ENCODE measurements at places on chromosomes 16 and 17.

GRCh38 chr16:12920739-12921138, 19.3 kb downstream of the SHISA9 start:
- DNase-seq: no peak

- no peak for DNase-seq
Observed at GRCh38 chr17:19000531-19001325, 3.8 kb downstream of the FAM83G start.

DNA sequence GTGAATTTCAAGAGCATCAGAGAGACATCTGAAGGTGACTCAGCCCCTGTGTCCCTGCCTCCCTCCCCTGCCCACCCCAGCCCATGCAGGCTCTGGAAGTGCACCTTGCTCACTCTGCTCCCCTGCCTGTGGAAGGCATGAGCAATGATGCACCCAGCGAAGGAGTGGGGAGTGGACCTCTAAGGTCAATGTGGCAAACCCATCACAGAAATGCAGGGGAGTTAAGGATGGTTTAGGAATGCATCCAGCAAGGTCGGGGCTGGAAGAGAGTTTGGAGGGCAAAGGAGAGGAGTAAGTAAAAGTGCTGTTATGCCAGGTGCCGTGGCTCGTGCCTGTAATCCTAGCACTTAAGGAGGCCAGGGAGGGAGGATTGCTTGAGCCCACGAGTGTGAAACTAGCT, 61.9 kb downstream of the CYB5B start:
- no peak for DNase-seq

DNA sequence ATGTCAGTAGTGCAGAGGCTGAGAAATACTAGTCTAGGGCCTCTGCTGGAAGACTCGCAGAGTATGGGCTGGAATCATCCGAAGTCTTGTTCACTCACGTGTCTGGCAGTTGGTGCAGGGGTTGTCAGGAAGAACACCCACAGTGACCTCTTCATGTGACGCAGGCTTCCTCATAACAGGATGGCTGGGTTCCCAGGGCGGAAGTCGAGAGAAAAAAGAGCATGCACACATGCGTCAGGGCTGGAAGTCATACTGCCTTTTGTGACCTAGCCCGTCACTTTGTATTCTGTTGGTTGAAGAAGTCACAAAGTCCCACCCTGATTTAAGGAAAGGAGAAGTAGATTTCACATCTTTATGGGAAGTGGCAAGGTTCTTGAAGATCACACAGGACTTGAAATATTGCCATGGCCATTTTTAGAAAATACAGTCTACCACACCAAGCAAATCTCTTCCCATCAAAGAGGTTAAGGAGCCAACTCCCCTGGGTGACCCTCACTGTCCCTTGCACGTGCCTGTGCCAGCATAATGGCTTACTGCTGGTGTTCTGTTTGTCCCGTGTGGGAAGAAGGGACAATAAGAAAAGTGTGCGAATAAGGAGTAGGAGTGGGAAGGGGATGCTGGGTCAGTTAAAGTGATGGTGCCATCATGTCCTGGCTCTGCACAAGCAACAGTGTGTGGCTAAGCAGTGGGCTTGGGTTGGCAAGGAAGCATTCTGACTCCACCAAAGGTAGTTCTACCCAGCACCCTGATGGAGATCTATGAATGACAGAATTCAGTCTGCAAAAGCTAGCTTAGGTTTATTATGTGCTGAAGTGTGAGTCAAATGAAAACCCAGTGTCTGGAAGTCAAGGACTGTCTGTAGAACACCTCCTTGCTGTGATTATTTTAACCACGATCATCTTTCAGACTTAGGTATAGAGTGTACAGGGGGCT, 28.1 kb downstream of the HEATR3 start:
- no peak for DNase-seq

GRCh38 chr16:85083051-85083639, 29.1 kb downstream of the CIBAR2 start:
- no peak for DNase-seq

DNA sequence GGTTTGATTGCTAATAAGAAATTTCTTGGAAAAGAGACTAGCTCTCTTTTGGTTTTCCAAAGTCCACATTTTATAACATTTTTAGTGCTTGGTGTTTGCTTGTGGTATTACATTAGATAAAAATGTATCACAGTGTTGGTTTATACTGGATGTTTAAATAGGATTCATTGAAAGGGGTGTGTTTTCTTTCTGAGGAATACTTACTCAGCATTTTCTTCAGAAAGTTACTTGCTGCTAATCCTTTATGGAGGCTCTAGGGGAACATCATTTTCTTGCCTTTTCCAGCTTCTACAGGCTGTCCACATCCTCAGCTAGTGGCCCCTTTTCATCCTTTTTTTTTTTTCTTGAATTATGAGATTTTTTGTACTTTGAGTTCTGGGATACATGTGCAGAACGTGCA, 834 bp upstream of the KRT39 start:
- DNase-seq: no peak

DNA sequence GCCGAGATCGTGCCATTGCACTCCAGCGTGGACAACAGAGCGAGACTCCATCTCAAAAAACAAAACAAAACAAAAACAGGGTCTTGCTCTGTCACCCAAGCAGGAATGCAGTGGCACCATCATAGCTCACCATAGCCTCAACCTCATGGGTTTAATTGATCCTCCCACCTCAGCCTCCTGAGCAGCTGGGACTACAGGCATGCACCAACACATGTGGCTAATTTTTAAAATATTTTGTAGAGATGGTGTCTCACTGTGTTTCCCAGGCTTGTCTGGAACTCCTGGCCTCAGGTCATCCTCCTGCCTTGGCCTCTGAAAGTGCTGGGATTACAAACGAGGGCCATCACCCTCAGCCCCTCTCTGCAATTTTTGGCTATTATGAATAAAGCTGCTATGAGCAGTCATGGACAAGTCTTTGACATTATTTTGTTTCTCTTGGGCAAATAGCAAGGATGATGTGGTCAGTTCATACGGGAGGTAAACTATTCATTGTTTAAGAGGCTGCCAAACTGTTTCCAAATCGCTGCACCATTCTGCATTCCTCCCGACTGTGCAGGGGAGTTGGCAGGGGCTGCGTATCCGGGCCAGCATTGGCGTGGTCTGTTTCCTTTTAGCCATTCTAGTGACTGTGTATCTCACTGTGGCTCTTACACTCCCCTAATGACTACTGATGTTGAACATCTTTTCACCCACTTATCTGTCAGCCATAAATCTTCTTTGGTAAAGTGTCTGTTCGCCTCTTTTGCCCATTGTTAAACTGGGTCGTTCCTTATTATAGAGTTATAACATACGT, 21.1 kb downstream of the EIF4A3 start:
- no peak for DNase-seq

DNA sequence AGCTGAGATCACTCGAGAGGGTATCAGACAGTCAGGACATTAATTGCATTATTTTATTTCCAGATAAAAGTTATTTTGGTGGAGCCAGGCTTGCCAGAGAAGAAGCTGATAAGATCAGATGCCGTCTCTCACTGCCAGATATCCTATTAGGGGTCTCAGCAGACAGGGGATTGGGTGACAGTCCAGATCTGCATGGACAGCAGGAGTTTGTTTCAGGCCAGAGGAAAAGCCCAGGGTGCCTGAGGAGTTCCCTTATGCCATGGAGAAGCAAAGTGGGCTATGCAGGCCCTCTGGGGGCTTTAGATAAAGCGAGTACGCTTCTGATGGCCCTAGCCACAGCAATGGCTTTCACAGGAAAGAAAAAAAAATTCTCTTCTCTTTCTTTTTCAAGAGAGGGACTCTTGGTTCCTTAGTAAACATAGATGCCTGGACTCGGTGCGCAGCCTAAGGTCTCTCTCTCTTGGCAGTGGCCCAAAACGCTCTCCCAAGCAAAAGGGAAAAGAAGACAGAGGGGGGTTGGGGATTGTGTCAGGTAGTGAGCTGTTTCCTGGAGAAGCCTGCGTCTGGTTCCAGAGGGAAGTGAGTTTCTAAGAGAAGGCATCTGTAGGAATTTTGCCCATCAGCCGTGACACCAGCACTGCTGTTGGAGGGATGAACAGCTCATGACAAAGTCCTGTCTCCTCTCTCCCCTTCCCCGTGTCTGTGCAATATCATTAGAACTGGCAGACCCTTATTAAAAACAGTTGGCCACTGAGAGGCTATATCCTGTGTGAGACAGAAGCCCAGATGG, 166.3 kb upstream of the FOXF1 start:
- no peak for DNase-seq

GRCh38 chr16:81431554-81432353, 12.9 kb upstream of the CMIP start:
- DNase-seq: no peak

DNA sequence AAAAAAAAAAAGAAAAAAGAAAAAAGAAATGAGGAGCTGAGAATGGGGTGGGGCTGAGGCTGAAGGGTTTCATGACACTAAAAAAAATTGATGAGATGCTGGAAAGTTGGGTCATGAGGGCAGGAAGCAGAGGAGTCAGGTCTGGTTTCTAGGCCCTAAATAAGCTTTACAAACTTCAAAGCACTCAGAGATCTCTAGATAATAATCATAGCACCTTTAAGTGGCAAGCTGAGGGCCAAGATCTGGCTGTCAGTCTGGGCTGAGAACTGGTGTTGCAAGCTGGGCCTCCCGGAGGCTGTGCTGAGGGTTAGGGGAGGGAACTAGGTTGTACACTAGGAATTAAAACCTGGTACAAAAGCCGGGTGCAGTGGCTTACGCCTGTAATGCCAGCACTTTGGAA, 6.4 kb downstream of the ZNF764 start:
- peak; percentile 57 for DNase-seq

- DNase-seq: no peak
Observed at GRCh38 chr17:79203016-79203415, 128.4 kb downstream of the ENGASE start.

GRCh38 chr17:60049936-60050335, 28.8 kb downstream of the HEATR6 start:
- DNase-seq: no peak

DNA sequence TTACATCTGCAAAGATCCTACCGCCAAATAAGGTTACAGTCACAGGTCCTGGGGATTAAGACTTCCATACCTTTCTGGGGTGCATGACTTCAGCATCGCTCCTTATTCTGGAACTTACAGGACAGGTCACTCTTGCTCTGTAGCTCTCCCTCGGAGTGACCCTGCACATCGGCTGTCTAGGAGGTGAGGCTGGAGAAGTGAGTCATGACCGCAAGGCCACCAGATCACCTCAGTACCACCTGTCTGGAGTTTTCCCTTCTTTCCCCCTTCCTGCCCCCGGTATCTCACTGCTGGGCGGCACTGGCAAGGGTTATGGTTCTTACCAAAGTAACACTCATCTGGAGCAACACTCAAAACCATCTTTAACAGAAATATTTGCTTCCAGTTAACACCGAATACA, 374.8 kb downstream of the SLC39A11 start:
- no peak for DNase-seq

GRCh38 chr16:11870399-11870798, 19.1 kb upstream of the RSL1D1 start:
- no peak for DNase-seq

DNA sequence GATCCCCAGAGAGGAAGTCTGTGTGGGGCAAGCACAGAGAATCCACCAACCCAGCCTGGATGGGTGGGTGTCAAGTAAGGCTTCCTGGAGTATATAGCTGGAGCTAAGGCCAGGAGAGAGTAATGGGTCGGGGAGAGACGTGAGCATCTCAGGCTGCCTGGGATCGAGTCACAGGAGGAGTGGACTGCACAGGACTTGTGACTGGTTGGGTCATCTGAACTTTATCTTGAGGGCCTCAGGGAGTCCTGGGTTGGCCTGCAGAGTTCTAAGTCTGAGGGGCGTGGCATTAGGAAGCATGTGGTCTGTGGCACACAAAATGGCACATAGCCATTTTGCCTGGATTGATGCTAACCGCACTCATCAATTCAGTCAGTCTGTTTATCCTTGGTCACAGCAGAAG, 1.5 kb downstream of the PLA2G15 start:
- DNase-seq: no peak

DNA sequence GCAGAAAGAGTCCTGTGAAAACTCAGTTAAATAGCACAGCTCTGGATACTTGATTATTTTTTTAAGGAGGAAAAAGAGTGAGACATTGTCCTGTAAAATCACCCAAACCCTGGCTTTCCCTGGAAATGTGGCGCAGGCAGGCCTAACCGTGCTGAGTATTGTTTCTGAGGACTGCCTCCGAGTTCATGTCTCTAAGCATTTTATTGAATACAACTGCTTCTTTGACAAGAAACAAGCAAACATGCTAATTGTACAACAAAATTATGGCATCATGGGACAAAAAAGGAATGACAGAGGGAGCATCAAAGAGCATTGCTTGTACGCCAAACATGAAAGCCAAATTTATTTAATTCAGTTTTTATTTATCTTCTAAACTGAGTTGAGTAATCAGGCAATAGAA, 64.5 kb upstream of the HSBP1 start:
- DNase-seq: no peak

GRCh38 chr17:81221842-81222619, 734 bp downstream of the CEP131 start:
- DNase-seq: no peak

DNA sequence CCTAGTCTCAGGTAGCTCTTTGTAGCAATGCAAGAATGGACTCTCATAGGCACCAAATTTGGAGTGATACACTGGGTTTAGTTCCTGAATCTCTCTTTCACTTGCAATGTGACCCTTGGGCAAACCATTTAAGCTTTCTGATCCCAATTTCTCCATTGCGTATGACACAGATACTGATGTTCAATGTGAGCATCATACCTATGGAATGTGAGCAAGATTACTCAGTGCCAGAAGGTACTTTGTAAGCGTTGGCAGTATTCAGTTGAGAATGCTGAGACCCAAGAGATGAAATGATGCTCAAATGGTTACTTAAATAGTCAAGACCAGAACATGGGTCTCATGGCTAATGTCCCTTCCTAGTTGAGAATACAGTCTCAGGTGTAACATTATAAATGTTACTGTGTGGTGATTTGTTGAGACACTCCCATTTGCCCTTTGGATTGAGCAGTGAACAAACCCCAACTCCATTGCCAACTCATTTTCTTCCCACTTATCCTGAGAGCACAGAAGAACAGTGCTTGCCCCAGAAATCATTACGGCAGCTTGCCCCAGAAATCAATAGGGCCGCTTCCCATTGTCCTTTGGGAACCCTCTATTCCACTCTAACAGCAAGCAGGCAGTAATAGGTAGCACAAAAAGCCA, 134.1 kb downstream of the SOX9 start:
- DNase-seq: no peak

DNA sequence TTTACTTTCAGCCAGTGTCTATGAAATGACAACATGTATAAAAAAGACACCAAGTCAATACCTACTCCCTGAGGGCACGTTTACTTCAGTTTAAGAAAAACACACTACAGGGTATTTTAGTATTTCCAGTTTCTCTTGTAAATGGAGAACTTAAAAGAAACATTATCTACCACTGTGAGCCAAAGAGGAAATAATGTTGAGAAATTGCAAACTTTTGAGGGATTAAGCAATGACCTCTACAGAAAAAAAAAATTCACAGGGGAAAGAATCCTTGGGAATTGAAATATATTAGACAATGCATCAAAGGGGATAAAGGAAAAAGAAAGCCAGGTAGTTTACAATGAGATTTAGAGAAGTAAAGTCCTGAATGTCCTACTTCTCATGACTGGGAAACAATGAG, 126.0 kb downstream of the KCNJ2 start:
- DNase-seq: no peak
